CD4-positive, alpha-beta T cell treated with Interleukin-15 for 1 hour (primary cell): ENCODE measurements at places on chromosomes 1 and 21.

DNA sequence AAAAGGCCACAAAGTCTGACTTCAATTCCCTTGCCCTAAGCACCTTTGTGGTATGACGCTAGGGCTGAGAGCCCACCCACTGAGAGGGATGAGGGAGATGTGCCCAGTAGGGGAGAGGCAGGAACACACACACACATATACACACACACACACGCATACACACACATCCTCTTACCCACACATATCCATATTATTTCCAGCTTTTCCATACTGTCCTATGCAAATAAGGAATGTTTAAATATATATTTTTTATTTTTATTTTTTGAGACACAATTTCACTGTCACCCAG lies 3.0 kb downstream of the RAB25 start:
- no peak for DNase-seq

GRCh38 chr1:214727274-214727673 lies 124.3 kb downstream of the CENPF start:
- no peak for DNase-seq

- DNase-seq = no peak
Observed at GRCh38 chr21:46664316-46664995, 29.0 kb downstream of the PRMT2 start.

DNA sequence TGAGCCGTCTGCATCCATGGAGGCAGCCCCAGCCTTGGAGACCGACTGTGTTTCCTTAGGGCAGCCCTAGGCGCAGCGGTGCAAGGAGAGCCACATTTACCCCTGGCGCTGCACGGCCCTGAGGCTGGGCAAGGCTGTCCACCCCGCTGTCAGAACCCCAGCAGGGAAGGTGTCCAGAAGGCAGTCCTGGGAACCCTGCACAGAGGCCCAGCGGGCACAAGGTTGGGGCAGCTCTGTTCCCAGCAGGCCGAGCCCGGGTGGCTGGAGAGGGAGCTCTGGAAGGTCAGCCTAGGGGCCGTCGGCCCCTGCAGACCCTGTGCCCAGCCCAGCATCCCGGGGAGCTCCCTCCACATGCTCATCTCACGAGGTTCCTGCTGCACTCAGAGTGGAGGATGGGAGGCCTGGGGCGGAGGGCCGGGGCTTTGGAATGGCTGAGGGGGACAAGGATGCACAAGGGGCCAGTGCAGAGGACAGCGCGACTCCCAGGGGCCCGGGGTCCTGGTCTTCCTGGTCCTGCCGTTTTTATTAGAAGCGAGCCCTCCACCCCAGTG lies 19.9 kb upstream of the SAMD11 start:
- DNase-seq = no peak

- no peak for DNase-seq
Observed at GRCh38 chr1:204873714-204874113, 3.1 kb downstream of the NFASC start.

GRCh38 chr1:209265301-209265700 lies 318.2 kb upstream of the CAMK1G start:
- no peak for DNase-seq

DNA sequence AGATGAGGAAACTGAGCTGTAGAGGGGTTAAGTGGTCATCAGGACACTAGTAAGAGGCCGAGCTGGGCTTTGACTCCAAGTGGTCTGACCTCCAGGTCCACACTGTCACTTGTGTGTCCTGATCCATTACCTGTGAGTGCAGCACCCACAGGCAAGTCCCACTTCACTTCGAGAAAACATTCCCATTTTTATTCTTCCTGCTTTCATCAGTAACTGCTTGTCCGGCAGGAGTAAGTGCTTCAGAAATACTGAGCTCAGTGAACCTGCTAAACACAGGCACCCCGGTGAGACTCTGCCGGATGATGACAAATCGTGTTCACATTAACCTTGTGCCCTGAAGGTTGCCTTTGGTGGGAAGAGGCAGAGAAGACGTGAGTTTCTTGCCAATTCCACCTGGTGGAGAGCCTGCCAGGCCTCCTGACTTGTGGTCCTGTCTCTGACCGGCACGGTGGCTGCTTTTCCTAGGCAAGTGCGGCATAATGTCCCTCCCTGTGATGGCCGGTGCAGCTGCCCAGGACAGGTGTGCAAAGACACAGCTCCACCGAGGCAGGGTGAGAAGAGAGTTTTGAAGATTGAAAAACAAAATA lies 29.4 kb downstream of the ZBTB18 start:
- DNase-seq = no peak

- no peak for DNase-seq
Observed at GRCh38 chr1:119227456-119227855, 87.0 kb upstream of the WARS2 start.

GRCh38 chr1:176479971-176480370 lies 17.0 kb downstream of the PAPPA2 start:
- no peak for DNase-seq

DNA sequence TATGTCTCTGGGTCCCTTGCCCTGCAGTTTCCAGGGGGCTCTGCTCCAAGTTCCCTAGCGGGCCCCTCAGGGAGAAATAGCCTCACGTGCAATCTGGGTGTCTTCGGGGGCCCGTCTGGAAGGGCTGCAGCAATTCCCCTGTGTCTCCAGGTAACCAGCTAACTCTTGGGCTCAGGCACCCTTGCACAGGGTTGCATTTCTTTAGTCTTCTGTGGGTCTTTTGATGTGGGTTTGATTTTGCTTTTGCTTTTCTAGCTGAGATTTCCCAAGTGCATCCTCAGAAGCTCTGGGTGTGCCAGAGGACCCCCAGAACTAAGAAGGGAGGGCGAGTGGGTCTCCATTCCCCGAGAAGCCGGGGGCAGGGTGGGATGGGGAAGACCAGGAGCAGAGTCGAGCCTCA lies 75.7 kb downstream of the SPSB1 start:
- DNase-seq = no peak
